C1 segment of cervical spinal cord (tissue), 14 donors: ENCODE measurements at places on chromosomes 1 and 21.

- DNase-seq, result no peak
Observed at GRCh38 chr1:8510041-8510823, 192.3 kb downstream of the SLC45A1 start.

DNA sequence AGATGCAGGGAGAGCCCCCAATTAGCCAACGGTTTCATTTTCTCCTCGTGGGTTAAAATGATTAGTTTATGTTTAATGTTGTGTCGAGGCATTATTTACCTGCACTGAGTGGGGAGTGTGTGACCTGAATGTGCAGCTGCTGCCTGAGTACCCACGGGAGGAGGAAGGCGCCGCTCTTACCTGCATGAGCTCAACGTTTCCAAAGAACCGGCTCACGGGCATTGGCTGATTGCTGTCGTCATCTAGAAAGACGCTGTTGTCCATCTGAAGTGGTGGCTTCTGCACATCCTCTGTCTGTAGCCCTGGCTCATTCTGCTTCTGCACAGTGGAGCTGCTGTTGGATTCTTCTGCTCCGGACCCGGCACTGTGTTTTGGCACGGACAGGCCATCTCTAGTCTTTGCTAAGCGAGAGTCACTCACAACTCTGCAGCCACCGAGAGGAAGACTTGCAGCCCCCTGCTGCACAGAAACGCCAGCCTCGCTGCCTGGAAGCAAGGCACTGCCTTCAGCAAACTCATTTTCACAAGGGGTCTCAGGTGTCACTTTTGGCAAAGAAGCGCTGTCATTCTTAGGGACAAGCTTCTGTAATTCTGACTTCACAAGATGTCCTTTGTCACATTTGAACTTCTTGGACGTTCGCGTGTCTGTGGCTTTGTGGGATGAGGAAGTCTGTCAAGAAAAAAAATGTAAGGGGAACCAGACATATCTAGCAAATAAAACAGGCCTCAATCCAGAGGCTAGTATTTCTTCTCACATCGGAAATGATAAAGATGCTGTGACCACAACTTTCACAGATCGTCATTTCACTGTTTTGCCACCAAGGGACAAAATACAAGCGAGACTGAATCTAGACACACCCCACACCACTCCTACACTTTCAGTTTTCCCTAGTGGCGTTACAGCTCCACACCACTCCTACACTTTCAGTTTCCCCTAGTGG lies 9.4 kb downstream of the C1orf174 start:
- DNase-seq, result no peak

- DNase-seq, result no peak
Observed at GRCh38 chr1:230577537-230577936, 64.7 kb upstream of the COG2 start.

- peak; percentile 87 for DNase-seq
Observed at GRCh38 chr1:201565024-201565730, 26.2 kb downstream of the NAV1 start.

GRCh38 chr1:179820226-179820970 lies 57.2 kb downstream of the TOR1AIP2 start:
- DNase-seq, result no peak

DNA sequence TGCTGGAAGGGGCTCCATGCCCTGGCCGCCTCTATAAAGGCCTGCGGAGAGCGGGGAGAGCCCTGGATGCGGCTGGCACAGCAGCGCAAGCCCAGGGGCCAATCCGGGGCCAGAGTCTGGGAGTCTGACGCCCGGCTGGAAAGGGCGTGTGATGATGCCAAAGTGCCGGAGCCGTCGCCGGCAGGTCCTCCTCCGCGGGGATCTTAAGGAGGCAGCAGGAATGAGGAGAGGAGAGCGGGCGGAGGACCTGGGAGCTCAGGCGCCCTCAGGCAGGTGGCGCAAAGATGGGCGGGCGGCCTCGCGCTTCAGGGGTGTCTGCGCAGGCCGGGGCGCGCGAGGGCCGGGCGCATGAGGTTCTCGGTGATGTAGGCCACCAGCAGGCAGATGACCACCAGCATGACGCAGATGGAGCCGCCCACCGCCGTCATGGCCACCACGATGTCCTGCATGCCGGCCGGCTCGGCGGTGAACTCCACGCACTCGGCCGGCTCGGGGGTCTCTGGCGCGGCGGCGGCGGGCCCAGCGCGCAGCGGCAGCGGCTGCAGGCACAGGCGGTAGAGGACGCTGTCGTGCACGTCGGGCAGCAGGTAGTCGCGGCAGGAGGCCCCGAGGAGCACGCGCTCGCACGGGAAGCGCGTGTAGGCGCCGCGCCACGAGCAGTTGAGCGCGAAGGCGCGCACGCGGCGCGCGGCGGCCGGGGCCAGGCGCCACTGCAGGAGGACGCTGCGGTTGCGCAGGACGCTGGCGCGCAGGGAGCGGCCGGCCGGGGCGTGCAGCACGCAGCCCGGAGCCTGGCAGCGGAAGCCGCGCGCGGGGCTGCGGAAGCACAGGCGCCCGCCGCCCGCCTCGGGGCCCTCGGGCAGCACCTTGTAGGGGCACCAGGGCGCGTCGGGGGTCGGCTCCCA lies 653 bp downstream of the FNDC10 start:
- no peak for DNase-seq
